ENCODE measurements at places on chromosomes 12 and 14.
A peak's percentile ranks its signal among the peaks of the same experiment; 100 is the strongest.

DNA sequence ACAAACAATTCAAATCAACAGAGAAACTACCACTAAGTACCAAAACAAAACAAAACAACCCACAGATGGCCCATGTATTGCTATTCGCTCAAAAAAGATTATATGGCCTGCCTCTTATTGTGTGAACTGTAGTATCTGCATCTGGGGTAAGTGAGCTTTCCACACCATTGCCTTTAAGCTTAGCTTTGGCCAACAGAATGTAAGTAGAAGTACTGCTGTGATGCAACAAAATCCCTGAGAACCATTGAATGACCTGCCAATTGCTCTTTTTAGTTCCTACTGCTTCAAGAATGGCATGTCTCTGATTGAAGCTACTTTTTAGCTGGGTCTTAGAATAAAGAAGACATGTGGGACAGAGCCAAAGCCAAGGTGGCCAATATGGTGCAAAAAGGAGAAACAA, 32.5 kb downstream of the PPFIA2 start:
- no peak for DNase-seq

- DNase-seq: no peak
Measured at GRCh38 chr12:21341769-21342168, 7.1 kb upstream of the SLCO1A2 start.

DNA sequence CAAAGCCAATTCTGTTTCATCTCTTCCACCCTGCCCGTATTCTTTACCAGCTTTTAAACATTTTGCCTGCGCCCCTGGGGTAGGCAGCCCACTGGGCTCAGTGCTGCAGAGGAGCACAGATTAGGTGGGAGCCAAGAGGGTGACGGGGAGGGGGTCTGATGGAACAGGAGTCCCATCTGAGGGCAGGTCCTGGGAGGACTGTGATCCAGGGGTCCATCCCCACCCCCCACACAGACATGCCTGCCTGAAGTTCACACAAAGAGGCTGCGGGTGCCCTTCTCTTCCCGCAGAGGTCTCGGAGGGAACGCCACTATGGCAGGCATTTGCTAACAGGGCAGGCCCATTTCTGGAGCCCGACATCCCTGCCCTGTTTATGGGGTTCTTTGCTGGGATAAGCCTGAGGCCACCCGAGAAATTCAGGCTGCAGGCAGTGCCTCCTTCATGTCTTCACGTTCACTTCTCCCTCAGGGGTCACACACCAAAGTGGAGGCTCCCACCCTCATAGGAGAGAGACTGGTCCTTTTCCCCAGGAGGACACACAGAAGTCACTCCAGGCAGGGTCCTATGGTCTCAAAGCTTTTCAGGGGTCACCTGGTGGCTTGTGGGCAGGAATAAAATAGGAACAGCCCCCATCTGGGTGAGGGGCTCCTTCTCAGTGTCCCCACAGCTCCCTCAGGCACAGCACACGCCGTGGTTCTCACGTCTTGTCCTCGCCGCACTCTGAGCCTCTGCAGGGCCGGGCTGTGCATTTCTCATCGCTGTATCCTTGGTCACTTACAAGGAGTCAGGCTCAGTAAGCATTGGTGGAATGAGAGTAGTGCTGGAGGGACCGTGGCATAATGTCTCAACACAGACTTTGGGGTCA, 12.9 kb downstream of the VASH1 start:
- no peak for DNase-seq

- DNase-seq: no peak
Measured at GRCh38 chr12:132804426-132804861, 24.2 kb downstream of the GOLGA3 start.

DNA sequence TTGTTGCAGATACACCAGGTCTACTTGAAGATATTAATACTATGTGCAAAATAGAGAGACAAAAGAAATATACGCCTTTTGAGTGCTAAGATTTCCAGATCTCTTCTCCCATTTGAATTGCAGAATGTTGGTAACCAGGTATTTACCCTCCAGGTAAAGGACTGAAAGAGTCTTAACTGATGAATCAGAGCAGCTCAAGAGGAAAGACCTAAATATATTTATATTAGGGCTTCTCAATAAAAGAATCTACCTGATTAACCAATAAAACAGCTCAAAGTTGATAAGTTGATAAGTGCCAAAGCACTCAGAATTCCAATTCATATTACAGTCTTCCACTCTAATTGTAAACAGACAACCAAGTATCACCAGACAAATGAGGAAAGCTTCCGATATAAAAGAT, 59.2 kb downstream of the ZNF641 start:
- DNase-seq: no peak

DNA sequence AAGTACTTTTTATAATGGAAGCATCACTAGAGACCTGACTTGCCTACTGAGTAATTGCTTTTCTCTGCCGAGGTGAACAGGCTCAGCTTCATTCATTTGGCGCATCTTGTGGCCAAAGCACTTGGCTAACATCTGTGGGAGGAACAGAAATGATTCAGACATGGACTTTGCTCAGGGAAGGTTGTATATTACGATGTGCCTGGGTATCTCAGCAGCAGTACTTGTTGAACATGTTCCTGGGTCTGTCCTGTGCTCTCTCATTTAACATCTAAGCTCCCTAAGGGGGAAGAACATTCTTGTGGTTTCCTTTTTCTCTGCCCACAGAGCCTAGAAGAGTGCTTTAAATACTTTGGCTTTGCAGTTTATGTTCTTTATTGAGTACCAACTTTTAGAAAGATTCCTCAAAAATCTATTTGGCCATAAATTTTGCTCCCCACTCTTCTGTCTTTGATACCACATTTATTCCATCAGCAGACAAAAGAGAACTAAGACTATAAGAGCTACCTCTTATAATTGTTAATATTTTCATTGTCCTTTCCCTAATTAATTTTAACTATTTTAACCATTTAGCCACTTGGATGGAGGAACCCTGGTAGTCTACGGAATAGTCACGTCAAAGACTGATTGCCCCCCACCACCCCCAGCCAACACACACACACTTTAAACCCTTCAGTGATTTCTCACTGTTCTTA, 101.2 kb upstream of the EGLN3 start:
- DNase-seq: peak; percentile 36

DNA sequence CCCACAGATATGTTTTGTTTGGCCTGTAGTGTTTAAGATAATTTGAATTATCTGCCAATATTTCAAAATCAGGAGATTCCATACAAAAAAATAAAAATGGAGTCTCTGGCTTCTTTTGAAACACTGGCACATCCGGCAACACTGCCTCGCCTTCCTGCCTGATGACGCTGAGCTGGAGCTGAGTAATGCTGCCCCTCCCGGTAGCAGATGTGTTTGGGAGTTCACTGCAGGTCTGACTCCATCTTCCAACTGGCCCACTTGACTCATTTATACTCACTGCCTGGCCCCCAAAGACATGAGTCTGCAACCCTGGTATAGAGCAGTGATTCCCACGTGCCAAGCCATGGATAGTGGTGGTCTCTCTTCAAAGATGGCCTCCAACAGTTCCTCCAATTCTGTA, 7.4 kb downstream of the CIT start:
- peak; percentile 57 for DNase-seq

GRCh38 chr12:76455582-76456345, 103.8 kb downstream of the OSBPL8 start:
- peak; percentile 57 for DNase-seq

DNA sequence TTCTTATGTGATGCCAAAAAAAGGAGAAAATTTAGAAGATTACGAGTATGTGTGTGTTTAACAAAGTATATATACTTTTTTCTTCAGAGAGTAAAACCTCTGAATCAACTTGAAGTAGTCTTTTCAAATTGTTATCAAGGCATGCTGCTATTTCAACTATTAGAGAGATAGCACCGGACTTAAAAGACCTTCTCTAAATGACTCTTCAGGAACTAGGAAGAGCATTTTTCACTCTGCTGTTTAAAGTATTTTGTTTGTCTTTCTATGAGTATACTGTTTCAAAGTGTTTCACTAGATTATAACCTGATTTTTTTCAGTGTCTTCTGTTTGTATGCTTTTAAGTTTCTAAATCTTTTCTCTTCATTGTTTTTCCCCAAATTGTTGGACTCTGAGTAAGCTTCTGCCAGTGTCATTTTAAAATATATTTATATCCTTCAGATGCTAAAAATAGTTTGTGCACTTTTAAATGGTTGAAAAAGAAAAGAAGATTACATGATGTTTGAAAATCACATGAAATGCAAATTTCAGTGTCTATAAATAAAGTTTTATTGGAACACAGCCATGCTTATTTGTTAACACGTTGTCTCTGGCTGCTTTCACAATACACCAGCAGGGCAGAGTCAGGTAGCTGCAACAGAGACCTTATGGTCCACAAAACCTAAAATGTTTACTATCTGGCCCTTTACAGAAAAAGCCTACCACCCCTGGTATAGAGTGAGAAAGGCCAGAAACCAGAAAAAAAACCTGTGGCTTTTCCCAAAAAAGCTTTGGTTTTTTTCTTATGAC, 21.3 kb downstream of the CRADD start:
- DNase-seq: no peak

- no peak for DNase-seq
Measured at GRCh38 chr14:69719501-69719951, 47.4 kb upstream of the SRSF5 start.

DNA sequence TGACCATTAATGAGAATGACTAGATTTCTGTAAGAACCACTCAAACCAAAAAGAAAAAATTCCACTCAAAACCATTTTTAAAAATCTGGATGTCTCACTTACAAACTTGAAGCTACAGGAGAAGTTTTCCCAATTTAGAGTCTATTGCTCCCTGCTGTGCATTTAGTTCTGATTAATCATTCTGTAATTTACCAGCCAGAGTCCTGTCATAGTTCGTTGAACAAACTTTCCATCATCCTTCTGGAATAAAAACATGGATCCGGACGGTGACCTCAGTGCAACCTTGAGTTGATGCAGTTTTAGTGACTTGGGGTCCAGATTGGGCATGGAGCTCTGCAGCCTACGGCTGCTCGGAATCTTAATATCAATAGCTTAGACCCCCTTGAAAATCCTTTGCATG, 73.4 kb downstream of the PRMT8 start:
- DNase-seq: no peak

GRCh38 chr14:52259434-52259833, 8.1 kb upstream of the PTGDR start:
- no peak for DNase-seq

DNA sequence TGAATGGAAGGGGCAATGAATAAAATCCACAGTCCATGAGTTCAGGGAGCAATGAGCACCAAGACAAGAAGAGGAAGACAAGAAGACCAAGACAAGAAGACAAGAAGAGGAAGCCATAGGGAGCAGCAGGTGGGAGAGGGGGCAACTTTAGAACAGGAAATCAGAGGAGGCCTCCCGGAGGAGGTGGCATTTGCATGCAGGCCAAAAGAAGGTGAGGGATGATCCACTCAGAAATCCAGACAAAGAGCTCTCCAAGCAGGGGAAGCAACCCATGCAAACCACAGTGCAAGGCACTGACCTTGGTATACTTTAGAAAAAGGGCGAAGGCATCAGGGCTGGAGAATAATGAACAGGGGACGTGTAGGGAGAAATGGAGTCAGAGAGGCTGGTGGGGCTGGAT, 58.6 kb downstream of the SCARB1 start:
- DNase-seq: no peak

- no peak for DNase-seq
Measured at GRCh38 chr14:94827711-94828447, 58.0 kb upstream of the GSC start.

DNA sequence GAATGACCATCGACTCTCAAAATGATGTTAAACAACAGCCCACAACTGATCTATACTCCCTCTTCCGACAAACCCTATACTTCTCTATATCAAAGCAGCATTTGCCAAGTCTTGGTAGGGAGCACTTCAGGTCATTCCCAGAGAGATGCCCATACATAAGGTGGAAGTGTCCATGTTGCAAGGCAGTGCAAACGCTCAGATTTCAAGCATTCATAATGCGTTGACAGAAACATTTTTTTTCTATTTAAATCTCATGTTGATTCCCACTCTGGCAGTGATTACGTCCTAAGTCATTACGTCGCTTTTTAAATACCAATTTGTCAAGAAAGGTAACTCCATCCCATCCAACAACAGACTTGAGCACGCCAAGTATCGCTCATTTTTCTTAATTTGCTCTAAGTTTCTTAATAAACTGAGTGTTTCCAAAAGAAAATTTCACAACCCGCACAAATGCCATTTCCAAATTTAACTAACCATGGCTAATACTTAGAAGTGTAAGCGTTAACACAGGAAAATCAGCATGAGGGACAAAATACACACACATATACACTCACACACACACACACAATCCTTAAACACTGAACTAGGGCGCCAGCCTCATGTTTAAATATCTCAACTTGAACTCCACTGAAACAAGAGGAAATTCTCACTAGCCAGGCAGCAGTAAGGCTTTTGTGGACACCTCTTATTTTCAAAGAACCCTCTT, 1.1 kb downstream of the GXYLT1 start:
- DNase-seq: peak; percentile 21

DNA sequence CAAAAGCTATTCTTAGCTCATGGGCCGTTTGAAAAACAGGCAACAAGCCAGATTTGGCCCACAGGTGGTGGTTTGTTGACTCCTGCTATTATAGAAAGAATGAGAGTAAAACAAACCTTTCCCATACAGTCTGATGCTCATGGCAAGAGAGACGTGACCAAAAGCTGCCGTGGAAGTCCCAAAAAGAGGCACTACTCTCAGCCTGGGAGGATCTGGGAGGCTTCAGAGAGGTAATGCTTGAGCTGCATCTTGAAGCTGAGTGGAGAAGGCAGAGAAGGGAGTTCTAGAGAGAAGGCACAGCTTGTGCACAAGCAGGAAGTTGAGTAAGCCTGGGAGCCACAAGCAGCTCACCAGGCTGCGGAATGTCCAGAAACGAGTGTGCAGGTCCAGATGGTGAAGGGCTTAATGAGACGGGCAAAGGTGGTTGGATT, 9.6 kb downstream of the PLXNC1 start:
- DNase-seq: no peak

- peak; percentile 66 for DNase-seq
Measured at GRCh38 chr12:12823300-12823699, 10.2 kb downstream of the DDX47 start.

DNA sequence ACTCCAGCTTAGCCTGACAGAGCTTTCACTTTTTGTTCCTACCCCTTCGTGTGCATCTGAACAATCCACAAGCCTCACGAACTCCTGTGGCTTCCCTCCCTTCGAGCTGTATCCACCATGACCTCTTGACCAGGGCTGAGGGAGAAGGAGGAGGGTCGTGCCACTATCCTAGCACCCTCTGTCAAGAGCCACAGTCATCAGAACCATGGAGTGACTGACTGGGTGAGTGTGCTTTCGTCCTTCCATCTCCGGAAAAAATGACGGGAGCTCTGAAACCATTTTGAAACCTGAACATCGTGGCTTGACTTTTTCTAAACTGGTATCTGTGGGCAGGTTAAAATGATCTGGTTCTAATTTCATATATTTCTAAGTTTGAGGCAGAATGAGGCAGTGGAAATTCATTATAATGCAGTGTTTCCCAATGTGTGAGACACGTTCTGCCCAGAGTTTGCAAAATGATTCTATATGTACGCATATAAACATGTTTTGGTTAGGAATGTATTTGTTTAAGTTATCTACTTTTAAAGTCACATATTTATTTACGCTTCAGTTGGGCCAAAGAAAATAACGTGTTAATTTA, 27.0 kb downstream of the IL26 start:
- DNase-seq: no peak

GRCh38 chr12:25979563-25979962, 21.1 kb downstream of the RASSF8 start:
- DNase-seq: no peak

Measured in urothelium cell line (cell line).